ENCODE measurements at places on chromosomes 1 and 21.

DNA sequence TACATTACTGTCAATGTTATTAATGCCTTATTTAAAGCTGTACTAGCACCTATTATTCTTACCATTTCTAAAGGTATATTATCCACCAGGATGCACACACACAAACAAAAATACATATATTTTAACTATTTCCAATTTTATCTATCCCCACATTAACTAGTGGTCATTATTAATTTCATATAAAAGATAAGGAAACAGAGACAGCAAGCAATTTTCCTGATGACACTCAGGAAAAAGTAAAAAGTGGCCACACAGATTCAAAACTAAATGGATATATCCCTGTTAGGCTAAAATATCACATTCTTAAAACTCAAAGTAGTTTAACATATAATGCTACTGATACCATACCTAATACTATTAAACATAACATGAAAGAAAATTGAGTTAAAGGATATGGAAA, 534.1 kb downstream of the KCNT2 start:
- DNase-seq = no peak

DNA sequence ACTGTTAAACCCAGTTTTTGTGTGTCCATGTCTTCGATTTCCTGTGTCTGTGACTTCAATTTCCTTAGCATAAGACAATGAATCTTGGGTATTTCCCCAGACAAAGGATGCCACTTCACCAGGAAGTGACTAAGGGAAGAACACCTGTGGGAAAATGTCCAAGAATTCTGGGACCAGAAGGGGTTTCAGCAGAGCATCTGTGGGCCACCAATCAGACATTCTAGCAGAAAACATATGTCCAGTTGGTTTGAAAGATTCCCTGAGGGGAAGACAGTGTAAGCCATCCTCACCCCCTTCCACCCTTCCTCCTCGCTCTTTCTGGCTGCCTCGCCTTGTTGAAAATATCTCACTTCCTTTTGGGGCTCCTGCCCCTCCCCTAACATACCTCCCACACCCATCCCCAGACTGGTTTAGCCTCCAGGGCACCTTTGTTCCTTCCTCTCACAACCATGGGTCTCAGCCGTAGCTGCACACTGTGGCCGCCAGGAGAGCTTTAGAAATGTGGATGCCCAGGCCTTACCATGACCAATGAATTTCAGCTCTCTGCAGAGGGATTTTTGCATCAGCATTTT, 25.5 kb upstream of the IFNAR1 start:
- no peak for DNase-seq

DNA sequence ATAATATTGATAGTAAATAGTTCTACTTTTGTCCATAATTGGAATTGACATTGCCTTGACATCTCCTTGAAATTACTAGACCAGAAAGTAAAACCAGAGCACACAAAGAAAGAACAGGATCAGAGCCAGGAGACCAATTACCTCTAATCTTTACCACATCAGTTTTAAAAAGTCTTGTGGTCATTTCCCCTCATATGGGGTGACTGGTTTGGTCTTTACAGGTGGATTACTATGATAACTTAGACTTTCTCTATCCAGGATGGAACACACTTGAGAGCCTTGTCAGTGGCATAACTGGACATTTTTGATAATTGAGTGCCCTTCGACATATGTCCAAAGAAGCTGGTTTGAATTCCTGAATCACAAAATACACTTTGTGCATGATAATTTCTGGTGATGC, 1148.1 kb upstream of the NCAM2 start:
- no peak for DNase-seq

- DNase-seq = no peak
Observed at GRCh38 chr21:38930066-38930465, 124.3 kb downstream of the ETS2 start.

GRCh38 chr1:115338457-115338820, 390 bp upstream of the NGF start:
- DNase-seq = no peak

- no peak for DNase-seq
Observed at GRCh38 chr1:216430744-216431143, 7.5 kb upstream of the USH2A start.

DNA sequence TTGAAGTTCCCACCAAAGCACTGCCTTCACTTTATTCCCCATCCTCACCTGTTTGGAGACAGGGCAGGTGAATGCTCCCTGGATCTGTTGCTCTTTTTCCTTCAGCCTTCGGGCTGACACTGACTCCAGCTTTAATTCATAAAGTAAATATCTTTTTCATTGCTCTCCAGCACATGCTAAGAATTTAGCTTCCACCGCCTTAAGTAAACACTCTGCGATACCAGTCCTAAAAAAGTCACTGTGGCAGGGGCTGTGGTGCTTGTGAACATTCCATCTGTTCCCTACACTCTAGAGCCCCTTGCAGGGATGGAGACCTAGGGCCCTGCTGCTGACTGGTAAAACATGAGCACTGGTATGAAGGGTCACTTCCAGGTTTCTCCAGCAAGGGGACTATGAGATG, 896 bp upstream of the PLA2G2A start:
- DNase-seq = no peak

DNA sequence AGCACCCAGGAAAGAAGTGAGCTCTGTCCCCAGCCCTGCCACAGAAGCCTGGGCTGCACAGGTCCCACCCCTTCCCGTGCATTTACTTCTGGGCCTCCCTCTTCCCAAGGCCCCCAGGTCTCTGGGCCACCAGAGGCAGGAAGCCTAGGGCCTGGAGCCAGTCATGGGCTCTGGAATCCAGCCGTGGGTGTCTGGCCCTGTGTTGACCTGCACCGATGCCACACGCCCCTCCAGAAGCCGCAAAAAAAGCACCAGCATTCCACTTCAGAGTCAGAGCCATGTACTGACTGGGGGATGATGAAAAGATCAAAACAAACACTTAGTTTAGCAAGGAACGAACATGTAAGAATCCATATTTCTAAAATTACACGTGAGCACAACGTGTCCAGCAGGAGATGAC, 141.7 kb downstream of the NPHP4 start:
- no peak for DNase-seq

GRCh38 chr21:44368711-44369446, 15.5 kb downstream of the TRPM2 start:
- DNase-seq = no peak

DNA sequence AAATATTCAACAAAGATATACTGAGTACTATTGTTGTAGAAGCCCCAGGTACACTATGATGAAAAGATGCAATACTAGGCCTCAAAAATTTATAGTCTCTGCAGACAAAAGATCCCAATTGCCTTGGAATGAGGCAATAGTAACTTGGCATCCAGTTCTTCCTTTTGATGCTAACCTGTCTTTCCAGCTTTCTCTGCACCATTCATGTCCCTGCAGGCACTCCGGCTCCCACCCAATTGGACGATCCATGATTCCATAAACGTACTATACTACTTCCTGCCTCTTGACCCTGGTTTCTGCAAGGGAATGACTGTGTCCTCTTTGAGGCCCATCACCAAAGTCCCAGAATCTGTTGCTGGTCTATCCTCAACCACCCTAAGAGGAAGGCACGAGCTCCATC, 8.0 kb upstream of the TAGLN2 start:
- DNase-seq = no peak

- DNase-seq = no peak
Observed at GRCh38 chr21:16294128-16294527, 564.3 kb downstream of the USP25 start.

DNA sequence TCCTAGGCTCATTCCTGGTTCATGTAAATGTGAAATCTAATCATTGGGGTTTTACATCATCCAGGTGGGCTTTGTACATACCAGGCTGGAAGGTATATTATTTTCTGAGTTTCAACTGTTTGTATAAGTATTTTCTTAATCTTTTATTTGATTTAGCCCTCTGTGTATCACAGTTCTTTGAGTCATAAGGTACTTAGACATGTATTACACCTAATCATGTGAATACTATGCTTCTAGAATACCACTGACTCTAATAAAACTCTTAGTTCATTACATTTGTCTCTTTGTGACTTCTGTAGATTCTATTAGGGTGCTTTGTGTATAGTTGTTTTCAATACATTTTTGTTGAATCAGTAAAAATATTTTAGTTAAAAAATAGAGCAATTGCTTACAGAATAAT, 92.8 kb downstream of the ZFYVE9 start:
- DNase-seq = no peak

DNA sequence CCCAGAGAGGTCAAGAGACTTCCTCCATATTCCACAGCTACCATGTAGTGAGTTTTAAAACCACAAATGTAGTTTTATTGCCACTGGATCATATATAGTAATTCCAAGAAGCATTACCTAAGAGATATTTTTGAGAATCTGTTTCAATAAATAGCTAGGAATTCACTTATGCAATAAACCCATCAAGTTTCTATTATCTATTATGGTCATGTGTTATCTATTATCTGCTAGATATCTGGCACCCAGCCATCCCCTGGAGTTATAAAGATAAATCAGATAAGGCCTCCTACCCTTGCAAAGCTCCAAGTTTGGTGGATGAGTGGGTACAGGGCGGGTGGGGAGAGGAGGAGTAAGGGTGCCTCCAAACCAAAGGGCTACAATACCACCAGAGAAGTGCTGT, 10.3 kb upstream of the VWA5B1 start:
- DNase-seq = no peak

- DNase-seq = no peak
Observed at GRCh38 chr1:169078163-169078883, 28.2 kb upstream of the ATP1B1 start.

DNA sequence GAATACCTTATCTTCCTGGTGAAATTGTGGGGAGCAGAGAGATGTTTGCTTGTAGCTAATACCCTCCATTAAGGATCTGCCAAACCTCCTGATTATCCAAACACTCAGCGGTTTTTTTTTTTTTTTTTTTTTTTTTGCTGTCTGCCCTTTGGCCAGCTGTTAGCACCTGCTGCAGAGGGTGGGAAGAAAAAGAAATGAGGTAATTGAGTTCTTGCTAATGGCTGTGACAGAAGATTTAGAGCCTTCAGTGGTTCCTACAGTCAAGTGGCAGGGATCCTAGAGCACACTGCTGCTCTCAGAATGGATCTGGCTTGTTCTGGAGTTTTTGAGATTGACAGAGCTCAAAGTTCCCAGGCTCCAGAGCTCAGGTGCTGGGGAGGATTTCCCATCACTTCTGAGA, 342.5 kb downstream of the DISC1 start:
- peak; percentile 34 for DNase-seq

- DNase-seq = no peak
Observed at GRCh38 chr1:153746174-153746573, 18.3 kb downstream of the INTS3 start.

GRCh38 chr1:54120018-54120697, 32.6 kb downstream of the CDCP2 start:
- no peak for DNase-seq

DNA sequence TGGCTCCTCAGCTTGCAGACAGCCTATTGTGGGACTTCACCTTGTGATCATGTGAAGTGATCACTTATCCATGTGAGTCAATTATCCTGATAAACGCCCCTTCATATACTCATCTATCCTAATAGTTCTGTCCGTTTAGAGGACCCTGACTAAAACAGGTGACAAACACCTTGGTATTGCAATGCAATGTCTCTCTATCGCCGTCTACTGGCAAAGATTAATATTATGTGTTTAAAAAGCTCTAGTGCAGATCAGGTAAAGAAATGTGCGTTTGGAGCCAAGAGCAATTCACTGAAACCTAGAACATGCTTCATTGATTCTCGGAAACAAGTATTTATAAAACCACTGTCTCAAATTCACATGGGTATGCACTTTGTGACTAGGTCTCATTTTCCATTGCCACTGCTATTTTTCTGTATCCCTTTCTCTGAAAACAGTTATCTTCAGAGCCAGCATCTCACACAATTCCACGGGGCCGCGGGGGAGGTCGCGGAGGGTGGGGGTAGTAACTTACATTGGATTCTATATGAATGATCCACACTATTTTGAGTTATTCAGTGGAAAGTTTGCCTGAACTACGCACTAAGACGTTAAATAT, 554.6 kb upstream of the NCAM2 start:
- DNase-seq = no peak

DNA sequence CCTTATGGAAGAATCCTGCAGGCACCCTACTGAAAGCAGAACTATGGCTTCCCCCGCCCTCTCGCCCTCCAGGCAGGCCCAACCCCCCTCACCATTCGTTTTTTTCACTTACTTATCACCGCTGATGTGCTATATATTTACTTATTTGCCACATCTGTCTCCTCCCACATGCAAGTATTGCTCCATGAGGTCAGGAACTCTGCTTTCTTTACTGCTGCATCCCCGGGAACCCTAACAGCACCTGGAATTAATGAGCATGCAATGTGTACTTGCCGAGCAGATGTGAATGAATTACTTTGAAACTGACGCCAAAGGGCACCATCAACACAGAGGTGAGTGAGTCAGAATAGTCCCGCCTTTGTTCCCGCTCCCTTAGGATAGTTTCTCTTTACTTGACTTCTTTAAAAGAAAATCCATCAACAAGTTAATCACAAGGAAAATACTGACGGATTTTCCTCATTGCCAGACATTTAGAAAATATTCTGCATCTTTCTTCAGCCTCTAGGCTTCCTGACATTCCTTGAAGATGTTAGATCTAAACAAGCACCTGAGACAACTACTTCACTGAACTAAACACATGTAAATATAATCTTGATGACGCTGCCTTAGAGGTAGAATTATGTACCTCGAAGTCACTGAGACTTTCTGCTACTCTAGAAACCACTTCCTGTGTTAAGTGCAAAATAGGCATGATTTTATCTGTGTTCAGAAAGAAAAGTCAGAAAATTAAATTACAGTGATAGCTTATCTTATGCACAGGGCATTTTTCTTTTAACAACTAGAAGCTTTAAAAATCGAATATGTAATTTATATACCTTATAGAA, 17.5 kb upstream of the RAB4A start:
- DNase-seq = no peak

DNA sequence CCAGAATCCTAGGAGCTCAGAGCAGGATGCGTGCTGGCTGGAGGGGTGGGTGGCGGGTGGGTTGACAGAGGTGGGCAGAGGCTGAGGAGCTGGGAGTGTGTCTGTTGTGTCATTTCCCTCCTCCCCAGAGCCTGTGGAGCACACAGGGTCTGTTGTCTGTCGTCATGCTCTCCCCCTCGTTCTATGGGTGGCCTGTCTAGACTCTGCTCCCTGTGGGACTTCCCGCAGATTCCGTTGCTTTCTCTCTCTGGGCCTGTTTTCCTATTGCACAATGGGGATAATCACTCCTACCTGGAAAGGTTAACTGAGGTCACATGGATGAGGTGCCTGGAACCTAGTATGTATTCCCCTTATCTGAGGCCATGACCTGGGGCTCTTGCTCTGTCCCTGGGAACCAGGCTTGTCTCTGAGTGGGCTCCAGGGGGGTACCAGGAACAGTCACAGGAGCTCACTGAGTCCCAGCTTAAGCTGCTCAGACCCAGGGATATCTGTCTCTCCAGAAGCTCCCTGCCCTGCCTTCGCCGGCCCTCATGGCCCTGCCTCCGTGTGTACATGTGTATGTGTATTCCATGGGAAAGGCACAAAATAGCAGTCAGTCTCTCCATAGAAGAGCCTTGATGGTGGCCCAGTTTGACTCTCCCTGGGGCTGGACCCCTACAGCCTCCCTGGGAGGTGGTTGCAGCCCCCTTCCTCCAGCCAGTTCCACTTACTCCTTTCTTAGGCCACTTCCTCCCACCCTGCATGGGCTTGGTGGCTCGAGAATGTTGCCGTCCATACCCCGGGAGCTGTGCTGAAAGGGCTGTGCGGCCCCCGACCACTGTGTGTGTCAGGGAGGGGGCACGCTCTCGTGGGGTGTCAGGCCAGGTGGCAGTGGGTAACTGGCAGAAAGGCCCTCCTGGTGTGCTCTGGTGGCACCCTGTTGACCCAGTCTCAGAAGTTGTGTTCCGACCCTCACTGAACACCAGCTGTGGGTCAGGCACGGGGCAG, 17.9 kb downstream of the PTPRF start:
- DNase-seq = no peak
